ENCODE measurements at places on chromosomes 12 and 14.

DNA sequence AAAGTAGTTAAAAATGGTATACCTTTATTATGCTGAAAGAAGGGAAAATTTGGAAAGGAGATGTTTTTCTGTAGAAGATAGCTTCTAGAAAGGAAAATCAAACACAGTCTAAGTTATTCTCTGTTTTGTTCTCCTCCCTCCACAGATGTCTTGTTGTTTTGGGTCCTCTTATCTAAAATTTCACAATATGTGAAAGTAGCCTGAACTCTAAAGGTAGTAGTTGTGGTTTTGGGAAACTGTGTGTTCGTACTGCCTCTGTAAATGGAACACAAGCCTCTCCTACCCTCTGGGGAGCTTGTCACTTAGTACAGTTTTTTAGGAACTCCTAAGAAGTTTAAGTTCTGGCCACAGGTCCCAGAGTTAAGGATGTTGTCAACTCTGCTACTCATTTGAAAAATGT, 112.6 kb downstream of the CRADD start:
- DNase-seq, result no peak

GRCh38 chr14:28102814-28103213, 663.8 kb upstream of the FOXG1 start:
- no peak for DNase-seq

DNA sequence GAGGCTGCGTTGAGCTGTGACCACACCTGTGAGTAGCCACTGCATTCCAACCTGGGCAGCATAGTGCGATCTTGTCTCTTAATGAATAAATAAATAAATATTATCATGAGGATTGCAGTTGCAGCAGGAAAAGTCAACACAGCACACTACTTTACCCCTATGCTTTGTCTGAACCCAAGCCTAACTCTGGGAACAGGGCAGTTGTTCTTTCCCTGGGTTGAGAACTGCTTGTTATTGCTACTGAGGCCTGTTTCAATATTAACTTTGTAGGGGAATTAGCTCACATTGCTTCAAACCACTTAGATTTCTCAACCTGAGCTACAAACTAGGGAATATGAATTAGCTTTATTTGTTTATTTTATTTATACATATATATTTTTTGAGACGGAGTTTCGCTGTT, 102.5 kb downstream of the SCN8A start:
- no peak for DNase-seq

DNA sequence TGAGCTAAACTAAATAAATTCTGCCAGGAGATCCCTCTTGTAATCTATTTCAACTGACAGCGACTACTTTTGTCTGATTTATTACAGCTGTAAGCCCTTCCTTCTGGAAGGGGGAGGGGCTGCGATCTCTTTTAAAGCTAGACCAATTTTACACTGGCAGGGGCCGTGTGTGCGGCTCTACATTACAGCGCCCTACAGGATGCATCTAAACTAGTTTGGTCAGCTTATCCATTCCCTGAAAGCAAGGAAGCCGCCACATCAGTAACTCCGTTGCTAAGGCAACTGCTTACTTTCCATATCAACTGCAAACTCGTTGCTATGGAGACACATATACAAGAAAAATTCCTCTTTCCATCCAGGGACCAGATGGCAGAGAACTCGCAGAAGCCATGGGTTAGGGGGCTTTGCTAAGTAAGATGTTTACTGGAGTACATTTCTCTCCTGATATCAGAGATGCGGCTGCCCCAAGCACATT, 17.4 kb downstream of the FOXN3 start:
- DNase-seq, result no peak

GRCh38 chr14:99664058-99664936, 19.4 kb downstream of the HHIPL1 start:
- DNase-seq, result no peak

GRCh38 chr14:100294213-100294962, 11.9 kb downstream of the SLC25A29 start:
- no peak for DNase-seq

DNA sequence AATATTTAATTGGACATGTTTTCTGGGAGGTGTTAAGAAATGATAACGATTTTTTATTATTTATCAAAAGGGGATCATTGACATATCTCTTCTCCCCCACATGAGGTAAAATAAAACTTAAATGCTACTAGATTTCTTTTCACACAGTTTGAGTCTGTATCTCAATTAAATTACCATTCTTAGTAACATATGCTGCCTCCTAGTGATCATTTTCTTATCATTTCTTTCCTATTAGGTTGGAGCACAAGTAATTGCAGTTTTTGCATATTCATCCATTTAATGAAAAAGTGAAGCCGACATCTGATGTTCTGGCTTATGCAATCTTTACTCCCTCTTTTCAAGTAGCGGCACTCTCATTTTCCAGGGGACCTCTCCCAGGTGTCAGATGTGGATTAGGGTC, 24.9 kb downstream of the PUS7L start:
- DNase-seq, result no peak

DNA sequence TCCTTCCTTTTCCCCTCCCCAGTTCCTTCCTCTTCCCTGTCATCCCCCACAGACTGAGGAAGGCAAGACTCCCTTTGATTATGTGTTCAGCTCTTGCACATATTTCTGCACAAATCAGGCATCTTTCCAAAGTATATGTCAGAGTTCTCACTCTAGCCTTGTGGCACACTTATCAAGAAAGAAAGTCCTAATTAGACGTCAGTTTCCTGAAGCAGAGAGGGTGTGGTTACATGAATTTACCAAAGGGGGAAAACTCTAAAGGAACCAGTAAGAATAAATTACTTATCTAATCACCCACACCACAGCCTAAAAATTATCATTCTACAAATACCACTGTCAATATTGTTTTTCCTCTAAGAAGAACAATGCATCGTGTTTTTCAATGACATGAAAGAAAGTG, 120.7 kb upstream of the GRIP1 start:
- DNase-seq, result no peak

Data from GM19239 (cell line).